ENCODE measurements at places on chromosomes 5 and 9. TPM values are rescaled to one million over a fixed set of nuclear protein-coding genes. Genes with fewer than 3 reads are reported as not detected.

The RNF208 gene
- total RNA-seq = 2.6 TPM

The TBC1D9B gene
- total RNA-seq = 61.5 TPM

The SLC34A1 gene
- total RNA-seq = not detected

The FOXD4 gene
- total RNA-seq = 0.82 TPM

The FREM1 gene
- total RNA-seq = not detected

All from A549 treated with CORT108297 at 1 μM for 4 hours (cell line).